ENCODE measurements at places on chromosomes 7 and 10.

DNA sequence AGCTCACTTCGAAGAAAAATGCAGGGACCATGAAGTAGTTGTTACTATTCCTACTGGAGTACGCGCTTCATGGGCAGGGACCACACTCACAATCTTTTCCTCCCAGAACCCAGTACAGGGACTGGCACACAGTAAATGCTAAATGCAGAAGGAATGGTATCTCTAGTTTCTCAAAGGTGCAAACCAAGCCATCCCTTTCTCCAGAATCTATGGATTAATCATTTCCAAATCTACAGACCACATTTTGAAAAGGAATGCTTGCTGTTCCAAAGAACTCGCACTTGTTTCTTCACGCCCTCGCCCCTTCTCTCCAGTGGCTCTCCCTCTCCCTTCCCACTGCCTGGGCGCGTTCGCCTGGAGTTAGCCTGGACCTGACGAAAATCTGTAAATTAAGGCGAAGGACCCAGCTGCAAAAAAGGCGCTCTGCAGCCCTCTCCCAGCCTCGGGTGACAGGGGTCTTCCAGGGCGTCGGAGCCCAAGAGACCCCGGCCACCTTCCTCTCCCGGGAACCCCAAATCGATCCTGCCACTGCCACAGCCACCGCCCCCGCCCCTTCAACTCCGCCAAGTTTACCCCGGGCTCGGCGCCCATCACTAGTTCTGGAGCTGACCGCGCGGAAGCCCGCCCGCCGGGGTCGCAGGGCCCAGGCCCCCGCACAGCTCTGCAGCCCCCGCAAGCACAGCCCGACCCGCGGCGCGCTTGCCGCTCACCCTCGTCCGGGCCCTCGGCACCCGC lies 527 bp downstream of the PDIA4 start:
- no peak for DNase-seq

- no peak for DNase-seq
Measured at GRCh38 chr7:712381-713138, 13.9 kb upstream of the DNAAF5 start.

- DNase-seq = no peak
Measured at GRCh38 chr10:99331207-99331803, 2.1 kb downstream of the CNNM1 start.

- DNase-seq = no peak
Measured at GRCh38 chr10:112589081-112589480, 142.1 kb downstream of the VTI1A start.

GRCh38 chr10:55630491-55631056 lies 730.5 kb downstream of the ZWINT start:
- DNase-seq = no peak

- DNase-seq = no peak
Measured at GRCh38 chr7:69411018-69411417, 187.3 kb upstream of the AUTS2 start.

DNA sequence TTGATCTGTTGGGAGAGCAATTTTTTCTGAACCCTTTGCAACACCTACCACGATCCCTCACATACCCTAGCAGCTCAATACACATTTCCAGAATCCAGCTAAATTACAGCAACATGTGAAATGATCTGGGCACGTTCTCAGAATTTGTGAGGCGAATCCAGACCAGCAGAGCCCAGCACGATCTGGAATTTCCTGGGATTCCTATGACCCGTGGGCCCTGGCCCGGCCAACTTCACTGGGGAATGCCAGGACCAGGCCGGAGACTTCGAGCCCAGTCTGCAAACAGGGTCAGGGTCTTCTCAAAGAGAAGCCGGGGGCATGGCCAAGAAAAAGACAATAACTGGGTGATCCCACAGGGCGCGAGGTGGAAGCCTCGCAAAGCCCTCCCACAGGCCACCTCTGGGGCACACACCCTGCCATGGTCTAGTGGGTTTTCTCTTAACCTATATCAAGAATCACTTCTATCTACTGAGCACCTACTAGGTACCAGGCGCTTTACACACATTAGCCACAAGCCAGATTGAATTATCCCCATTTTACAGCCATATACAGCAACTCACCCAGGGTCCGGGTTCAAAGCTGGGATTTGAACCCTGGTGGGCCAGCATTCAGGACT lies 33.8 kb downstream of the FAM53B start:
- DNase-seq = no peak

DNA sequence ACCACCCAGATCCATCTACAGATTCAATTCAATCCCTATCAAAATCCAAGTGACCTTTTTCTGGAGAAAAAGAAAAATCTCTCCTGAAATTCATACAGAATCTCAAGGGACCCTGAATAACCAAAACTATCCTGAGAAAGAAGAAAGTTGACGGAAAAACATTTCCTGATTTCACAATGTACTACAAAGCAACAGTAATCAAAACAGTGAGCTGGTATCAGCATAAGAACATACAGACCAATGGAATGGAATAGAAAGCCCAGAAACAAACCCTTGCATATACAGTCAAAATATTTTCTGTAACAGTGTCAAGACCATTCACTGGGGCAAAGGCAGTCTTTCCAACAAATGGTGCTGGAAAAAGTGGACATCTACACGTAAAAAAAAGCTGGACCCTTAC lies 89.9 kb downstream of the JMJD1C start:
- no peak for DNase-seq

DNA sequence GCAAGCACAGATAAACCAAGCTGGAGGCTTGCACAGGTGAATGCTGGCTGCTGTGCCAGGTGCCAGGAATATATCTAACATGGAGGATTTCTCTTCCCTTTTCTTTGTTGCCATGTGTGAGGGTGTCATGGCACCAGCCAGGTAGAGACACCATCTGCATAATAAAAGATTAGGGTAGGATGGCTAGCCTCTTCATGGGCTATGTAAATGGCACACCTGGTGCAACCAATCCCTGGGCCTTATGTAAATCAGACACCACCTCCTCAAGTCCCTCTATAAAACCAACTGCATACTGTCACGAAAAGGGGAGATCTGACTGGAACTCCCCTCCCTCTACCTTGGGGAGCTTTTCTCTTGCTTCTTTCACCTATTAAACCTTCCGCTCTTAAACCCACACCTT lies 322.5 kb upstream of the POM121L12 start:
- DNase-seq = no peak

DNA sequence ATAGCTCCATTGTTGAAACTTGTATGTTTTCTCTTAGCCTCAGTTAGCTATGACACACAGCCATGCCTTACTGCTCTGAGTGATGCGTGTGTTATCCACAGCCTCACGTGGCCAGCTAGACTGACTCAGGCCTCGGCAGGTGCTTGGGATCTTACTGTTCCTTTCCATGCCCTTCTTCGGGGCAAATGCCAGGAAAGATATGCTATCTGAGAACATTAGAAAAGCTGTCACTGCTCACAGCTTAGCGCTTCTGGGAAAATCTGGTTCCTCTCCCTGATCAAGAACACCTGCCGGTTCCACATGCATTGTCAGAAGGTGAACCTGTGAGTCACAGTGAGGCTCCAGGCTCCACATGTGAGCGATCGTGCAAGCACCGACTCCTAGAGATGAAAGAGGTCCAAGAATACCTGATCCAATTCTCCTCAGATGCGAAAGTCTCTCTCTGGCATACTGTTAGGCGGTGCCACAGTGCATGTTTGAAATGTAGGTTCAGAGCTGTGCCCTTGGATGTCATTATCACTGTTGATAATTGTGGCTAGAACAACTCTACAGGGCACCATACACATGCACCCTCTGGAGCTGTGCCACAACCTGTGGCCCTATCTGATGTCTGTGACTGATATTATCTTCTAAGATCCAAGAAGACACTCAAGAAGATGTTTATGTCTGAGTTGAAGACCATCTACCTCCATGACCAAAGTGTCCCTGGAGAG lies 247.8 kb upstream of the IGFBP3 start:
- peak; percentile 35 for DNase-seq

Data from RCC 7860 (cell line).